Fibroblast of villous mesenchyme (primary cell): ENCODE measurements at places on chromosomes 6 and 20. TPM values are rescaled to one million over a fixed set of nuclear protein-coding genes. Genes with fewer than 3 reads are reported as not detected.

RTEL1 gene
- total RNA-seq: 11.7 and 14.2 TPM in 2 replicates

ZNF831 gene
- total RNA-seq: not detected in 2 replicates

GRCh38 chr6:12363651-12364381 lies 73.7 kb downstream of the EDN1 start:
- DNase-seq: no peak

DNA sequence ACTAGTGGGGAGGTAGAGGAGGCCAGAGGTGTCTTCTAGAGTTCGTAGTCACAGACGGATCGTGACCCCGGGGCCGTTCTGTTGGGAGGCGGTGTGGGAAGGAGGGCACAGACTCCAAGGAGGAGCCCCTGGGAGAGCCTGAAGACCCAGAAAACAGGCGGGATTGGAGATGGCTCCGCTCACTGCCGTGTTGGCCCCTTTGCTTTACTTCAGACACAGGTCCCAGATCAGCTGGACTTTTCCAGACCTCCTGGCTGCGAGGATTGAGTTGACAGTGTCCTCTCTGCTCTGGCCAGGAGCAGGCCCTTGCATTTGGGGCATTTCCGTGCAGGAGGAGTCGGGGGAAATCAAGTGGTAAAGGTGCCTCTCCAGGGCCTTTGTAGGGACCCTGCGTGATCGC lies 112.9 kb downstream of the ARMC2 start:
- no peak for DNase-seq

DNA sequence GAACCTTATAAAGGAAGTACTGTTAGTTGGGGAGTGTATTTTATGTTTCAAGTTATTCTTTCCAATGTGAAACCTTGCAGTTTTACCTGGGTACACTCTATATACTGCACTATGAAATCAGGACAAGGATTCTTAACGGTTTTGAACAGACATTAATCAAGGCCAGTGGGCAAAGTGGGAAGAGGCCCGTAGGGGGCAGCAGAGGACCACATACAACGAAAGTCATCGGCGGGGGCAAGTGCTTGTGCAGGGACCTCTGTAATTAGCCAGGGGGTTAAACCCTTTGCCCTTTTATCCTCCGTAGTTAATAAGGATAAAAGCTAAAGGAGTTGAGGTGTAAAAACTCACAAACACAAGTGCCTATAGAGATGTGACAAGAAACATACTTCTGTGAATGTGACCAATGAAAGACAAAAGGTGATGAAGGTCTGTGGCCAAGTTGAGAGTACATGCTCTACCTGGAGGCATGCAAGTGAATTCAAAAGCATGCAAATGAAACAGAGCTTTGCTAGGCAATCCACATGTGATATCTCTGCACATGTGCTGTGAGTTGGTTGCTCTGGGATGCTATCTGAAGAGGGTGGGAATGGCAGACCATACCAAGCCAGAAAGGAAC lies 392.7 kb upstream of the MAN1A1 start:
- DNase-seq: peak; percentile 53

DNA sequence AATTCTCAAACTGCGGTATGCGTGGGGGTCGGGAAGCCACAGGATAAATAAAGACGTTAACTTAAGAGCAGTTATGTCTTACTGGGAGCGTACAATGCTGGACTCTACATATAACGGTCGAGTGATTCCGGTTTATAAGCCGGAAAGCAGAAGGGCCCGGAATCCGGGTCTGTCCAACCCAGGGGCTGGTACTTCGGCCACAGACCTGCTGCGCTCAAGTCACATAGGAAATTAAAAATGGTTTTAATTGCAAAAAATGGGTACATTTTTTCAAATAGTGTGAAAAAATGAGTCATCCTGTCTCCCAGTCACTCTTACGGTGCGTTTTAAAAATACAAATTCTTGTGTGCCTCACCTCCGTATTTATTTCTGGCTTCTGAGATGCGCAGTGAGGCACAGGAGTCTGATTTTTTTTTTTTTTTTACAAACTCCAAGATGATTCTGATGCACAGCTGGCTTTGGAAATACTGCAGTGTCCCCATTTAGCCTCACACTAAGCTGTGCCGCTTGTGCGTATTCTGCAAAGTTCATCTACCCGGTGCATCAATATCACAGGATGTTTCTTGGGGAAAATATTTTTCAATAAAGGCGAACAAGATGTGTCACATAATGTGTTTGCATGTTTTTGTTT lies 1.0 kb downstream of the PCIF1 start:
- peak; percentile 71 for DNase-seq

GRCh38 chr6:29627755-29628418 lies 5.1 kb downstream of the GABBR1 start:
- peak; percentile 87 for DNase-seq

GRCh38 chr6:68658338-68658737 lies 23.3 kb downstream of the ADGRB3 start:
- DNase-seq: no peak
